Camera-type eye (tissue), 1 donor: ENCODE measurements at places on chromosomes 6 and 20. TPM values are rescaled to one million over a fixed set of nuclear protein-coding genes. Genes with fewer than 3 reads are reported as not detected.

The PPP1R3G gene
- total RNA-seq = 2.8 TPM

The KHDRBS2 gene
- 21.8 TPM for total RNA-seq

The ADAM33 gene
- total RNA-seq = 42.6 TPM

The RHAG gene
- total RNA-seq = 3.5 TPM

The ENPP1 gene
- total RNA-seq = 10.3 TPM

The HS3ST5 gene
- total RNA-seq = 2.7 TPM

The GGTLC1 gene
- not detected for total RNA-seq

The MROH8 gene
- 8.4 TPM for total RNA-seq

The ZNF318 gene
- 31.2 TPM for total RNA-seq

The DLL1 gene
- total RNA-seq = 23.6 TPM

The ASXL1 gene
- 96.7 TPM for total RNA-seq

The RBM24 gene
- 56.3 TPM for total RNA-seq

The DDX43 gene
- total RNA-seq = 0.27 TPM

The SEL1L2 gene
- total RNA-seq = 0.60 TPM

The SYTL3 gene
- 3.2 TPM for total RNA-seq

The OR2W1 gene
- not detected for total RNA-seq

The REM1 gene
- 3.3 TPM for total RNA-seq

The BFSP1 gene
- 676 TPM for total RNA-seq

The MUCL3 gene
- total RNA-seq = not detected

The RPS6KA2 gene
- 37.1 TPM for total RNA-seq

The TUBB1 gene
- total RNA-seq = 3.7 TPM

The ATP6V1G2 gene
- 19.2 TPM for total RNA-seq

The ELOVL5 gene
- 54.9 TPM for total RNA-seq

The MEI4 gene
- 0.99 TPM for total RNA-seq

The KCNK5 gene
- total RNA-seq = 2.4 TPM

The UBE3D gene
- 25.6 TPM for total RNA-seq

The C6orf58 gene
- not detected for total RNA-seq

The GSTA2 gene
- total RNA-seq = not detected

The FHL5 gene
- 0.60 TPM for total RNA-seq

The MMS22L gene
- 35.4 TPM for total RNA-seq

The PTPRK gene
- total RNA-seq = 107 TPM

The OLIG3 gene
- not detected for total RNA-seq

The KCNQ2 gene
- total RNA-seq = 31.6 TPM

The HLA-DOA gene
- total RNA-seq = 0.71 TPM

The C20orf141 gene
- not detected for total RNA-seq

The MTO1 gene
- 39.6 TPM for total RNA-seq

The TGM3 gene
- 0.66 TPM for total RNA-seq

The OPN5 gene
- total RNA-seq = 0.33 TPM

The KCNS1 gene
- total RNA-seq = 1.5 TPM
